ENCODE measurements at places on chromosomes 12 and 14.

DNA sequence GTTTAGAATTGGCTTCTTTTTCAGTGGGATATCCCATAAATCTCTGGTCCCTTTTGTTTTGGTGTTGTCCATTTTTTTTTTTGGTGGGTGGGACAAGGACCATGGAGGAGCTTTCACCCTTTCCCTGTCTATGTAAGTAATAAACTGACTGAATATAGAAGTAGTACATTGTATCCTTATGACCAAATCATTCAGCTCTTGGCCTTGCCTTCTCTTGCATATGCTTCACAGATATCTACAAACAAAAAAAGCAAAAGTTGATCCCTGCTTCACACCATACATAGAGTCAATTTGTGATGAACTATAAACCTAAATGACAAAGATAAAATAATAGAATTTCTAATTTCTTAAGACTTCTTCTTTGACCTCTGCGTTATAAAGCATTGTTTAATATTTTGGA, 59.8 kb downstream of the SIX1 start:
- no peak for DNase-seq

DNA sequence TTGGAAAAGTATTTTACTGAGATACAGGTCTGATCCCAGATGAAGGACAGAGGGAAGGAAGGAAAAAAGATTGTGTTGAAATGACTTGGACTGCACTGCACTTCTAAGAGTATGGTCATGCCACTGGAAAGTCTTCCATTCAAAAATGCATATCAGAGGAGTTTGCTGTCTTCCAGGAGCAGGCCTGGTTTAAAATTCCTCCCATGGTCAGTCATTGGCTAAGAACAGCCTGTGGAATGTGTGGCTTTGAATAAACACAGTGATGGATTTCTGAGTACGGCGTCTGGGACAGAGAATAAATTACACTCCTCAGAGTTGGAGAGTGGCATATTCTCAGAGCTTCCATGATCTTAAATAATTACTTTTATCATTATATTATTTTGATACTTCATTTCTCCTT, 245.8 kb upstream of the PDZRN4 start:
- no peak for DNase-seq

DNA sequence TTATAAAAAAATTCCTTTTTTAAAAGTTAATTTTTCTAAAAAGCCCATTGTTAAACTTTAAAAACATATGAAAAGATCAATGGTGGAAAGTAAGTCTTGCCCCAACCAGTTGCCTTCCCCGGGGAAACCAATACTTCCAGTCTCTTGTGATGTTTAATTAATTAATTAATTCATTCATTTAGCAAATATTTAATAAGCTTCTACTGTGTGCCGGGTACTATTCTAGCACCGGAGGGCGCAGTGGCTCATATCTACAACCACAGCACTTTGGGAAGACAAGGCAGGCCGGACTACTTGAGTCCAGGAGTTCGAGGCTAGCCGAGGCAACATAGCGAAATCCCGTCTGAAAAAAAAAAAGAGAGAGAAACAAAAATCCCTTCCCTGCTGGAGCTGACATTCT, 87.4 kb downstream of the HECTD4 start:
- DNase-seq: no peak

GRCh38 chr14:54220071-54220703, 176.6 kb upstream of the CDKN3 start:
- DNase-seq: no peak

DNA sequence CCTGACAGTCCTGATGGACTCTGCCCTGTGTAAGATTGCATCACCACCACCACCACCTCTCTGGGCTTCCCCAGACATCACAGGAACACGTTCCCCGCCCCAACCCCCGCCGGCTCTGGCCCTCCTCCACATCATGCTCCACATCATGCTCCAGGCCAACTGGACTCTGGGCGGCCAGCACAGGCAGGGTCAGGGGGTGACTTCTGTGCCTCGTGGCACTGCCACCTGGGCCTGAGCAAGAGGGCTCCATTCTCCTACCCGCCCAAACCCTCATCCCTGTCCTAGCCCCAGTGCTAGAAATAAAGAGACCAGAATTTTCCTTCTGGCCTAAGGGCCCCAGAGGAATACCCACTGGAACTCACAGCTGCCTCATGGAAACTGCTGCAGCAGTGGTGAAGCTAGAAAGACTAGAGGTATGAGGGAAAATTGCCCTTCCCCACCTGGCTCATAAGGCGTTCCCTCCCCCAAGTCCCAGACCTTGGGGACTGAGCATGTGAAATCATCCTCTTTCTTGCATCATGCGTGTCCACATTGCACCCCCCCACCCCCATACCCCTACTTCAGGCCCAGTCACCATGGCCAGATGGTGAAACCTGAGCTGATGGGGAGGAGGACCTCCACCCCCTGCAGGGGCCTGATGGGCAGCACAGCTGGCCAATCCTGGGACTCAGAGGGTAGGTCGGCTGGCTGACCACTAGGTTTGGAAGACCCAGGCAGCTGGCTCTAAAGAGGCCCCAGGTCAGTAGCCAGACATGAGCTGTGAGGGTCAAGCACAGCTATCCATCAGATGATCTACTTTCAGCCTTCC, at the start of gene INHBE:
Gene INHBE (plus strand): TSS at position 742 of the 808 bp plus-strand sequence. CDS start 230 bp downstream, outside the sequence.
- DNase-seq: peak; percentile 51

DNA sequence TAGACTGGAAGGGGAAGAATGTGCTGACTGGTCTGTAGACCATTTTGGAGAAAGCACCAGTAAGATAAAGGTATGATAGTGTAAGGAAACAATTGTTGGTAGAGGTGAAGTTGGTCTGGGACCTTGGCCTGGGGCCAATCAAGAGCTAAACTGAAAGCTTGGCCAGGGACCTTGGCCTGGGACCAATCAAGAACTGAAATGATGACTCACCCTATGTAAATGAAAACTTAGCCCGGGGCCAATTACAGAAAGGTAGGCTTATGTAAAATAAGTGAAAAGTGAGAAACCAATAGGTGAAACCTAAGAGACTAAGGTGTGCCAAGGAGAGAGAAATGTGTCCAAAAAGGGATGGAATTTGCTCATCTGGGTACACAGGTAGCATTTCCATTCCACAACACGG, 776.0 kb downstream of the C12orf50 start:
- DNase-seq: no peak

- DNase-seq: no peak
Measured at GRCh38 chr12:126482238-126482889, 1417.1 kb downstream of the AACS start.

- DNase-seq: no peak
Measured at GRCh38 chr14:100573002-100573756, 14.0 kb downstream of the BEGAIN start.

DNA sequence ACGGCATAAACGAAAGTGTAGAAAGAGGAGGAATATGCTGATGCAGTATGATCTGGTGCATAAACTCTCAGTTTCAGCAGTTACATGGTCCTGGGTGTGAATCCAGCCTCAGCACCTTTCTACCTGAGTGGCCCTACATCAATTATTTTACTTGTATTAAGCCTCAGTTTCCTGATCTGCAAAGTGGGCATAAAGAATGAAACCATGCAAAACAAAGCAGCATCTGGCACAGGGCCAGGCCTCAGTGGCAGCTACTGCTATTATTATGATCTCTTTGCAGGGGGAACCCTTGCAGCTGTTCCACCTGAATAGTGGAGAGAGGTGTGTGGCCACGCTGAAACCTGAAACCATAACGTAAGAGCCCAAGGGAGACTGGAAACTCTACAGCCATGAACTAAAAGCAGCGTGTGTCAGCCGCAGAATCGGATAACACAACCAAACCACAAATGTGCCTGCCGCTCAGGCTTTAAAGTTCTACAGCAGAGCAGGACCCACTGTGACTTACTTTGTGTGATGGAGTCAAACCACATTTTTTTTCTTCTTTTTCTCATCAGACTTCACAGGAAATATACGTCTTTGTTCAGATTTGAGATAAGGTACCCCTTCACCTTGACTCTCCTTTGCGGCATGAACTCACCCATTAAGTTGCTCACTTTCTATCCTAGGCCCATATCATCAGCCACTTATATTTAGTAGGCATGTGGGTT, 29.2 kb upstream of the FOS start:
- DNase-seq: peak; percentile 87

DNA sequence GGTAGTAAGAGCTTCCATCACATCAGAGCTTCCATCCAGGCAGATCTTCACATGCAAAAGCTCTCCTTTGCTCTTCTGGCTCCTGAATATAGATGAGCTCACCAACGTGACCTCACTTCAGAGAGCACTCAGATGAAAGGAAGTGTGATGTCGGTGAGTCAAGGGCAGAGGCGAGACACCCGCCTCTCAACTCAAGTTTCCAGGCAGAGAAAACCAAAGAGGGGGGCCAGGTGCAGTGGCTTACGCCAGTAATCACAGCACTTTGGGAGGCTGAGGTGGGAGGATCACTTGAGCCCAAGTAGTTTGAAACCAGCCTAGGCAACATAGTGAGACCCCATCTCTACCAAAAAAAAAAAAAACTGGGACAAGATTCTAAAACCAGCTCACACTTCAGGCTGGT, 126.9 kb downstream of the DUSP6 start:
- peak; percentile 82 for DNase-seq

DNA sequence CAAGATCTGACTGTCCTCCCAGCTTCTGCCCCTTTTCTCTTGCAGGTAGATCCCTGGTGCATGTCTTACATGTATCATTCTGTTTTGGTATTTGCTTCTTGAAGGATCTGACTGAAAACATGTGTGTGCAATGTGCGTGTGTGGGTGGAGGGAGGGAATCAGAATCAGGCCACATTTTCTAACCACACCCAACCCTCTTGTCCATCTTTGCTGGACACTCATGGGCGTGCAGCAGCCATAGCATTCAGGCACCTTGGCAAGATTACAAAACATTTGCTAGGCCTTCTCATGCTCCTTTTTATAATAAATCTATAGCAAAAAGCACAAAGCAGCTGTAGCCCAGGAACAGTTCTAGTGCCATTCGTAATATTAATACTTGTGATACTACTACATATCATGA, 233.6 kb upstream of the E2F7 start:
- no peak for DNase-seq

DNA sequence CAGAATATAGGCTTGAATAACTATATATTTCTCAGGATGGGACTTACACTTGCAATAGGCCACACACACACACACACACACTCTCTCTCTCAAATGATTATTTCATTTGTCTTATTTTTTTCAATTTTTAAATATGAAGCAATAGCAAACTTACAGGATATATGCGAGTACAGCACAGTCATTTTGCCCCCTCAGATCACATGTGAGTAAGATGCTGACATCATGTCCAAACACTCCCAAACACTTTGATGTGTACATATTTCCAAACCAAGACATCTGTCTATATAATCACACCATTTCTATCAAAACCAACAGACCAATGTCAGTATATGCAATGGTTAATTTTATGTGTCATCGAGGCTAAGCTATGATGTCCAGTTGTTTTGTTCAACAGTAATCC, 1535.9 kb upstream of the FLRT2 start:
- DNase-seq: no peak

DNA sequence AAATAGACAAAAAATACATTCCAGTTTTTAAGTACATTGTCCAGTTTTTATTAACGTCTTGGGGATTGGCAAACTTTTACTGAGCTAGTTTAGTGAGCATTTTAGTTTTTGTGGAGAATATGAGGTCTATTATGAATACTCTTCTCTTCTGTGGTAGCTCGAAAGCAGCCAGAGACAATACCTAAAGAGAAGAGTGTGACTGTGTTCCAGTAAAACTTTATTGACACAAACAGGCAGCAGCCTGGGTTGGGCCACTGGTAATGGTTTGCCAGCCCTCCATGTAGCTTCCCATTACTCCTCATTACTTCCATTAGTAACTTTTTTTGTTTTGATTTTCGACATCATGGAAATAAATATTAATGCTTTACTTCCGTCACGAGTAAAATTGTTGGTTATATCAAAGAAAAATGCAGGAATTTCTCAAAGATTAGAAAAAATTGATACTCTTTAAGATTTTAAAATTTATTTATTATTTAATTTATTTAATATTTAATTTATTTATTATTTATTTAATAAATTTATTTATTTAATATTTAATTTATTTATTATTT, 19.6 kb downstream of the RMST start:
- DNase-seq: no peak

- no peak for DNase-seq
Measured at GRCh38 chr12:39966256-39966655, 139.6 kb downstream of the SLC2A13 start.

DNA sequence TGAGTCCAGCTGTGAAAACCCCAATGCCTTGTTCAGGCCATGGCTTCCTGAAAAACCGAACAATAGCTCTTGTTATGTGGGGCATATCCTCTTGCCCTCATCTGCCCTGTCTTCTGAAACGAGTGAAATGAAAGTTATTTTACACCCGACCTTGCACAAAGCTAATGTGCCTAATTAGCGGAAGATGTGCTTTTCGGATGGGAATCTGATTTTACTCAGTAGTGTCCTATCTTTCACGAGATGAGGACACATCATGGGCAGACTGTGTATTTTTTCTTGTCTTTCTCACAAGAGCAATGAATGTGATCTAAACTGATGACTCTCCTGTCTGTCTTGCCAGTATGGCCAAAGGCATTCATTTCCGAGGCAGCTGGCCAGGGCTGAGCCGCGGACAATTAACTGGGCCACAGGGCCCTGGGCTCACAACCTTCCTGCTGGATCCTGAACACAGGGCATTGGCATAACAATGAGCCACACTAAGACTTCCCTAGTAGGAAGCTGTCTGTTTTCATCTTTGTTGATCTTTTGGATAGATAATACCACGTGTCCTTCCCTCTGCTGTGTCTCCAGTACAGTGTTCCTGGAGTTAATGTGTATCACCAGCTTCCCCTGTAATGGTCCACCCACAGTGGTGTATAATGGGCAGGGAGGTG, 86.0 kb upstream of the HIF1A start:
- DNase-seq: no peak

DNA sequence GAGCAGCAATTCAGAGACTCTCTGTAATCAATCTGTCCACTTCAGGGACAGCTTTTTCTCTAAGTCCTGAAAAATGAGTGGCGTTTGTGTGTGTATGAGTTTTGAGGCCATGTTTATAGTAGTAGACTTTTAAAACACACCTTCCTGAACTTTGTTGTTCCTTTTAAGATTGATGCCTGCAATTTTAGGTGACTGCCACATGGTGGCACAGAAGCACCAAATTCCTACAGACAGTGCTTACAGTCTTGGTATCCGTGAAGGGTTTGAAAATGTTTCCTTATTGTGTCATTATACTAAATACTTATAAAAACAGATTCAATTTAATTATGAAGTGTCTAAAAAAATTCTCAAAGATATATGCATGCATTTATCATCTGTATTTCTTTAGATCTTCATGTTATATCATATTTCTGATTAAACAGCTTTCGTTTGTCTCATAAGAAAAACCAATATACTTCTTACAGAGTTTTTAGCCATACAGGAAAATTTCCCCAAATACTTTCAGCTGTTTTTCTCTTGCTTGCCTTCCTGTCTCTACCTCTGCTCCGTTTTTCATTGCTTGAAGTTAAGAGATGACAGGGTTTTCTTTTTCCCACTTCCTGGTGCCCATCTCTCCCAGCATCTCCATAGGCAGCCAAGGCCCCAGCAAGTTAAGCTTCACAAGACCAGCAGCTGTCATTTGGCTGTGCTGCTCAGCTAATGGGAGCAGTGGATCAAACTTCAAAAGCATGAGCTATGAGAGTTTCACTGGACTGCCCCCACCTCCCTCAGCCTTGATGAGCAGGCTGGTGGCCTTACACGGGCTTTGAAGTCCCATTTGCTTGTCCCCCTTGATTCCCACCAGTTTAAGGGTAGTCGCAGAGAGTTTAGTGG, 259.6 kb downstream of the AKAP6 start:
- no peak for DNase-seq

All from stimulated activated CD8-positive, alpha-beta memory T cell treated with anti-CD3 and anti-CD28 coated beads, Interleukin-4, amount 100 ng/mL, for 48 hours (primary cell).